ENCODE measurements at places on chromosomes 5 and 9.

DNA sequence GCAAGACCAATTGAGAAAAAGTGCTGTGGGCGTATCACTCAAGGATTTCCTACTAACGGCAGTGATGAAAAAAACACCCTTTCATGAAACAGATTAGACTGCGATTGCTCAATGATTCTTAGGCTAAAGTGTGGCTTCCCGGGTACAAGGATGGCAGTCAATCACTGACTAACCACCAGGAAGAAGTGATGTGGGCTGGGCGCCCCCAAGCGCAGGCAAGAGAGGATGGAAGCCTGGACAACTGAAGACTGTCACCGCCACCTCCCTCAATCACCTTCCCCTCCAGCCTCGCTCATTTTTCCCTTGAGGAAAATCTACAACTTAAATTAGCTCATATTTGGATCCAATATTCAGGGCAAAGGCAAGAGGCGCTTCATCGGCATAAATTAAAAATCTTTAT lies 707.2 kb downstream of the MTRR start:
- DNase-seq: no peak

DNA sequence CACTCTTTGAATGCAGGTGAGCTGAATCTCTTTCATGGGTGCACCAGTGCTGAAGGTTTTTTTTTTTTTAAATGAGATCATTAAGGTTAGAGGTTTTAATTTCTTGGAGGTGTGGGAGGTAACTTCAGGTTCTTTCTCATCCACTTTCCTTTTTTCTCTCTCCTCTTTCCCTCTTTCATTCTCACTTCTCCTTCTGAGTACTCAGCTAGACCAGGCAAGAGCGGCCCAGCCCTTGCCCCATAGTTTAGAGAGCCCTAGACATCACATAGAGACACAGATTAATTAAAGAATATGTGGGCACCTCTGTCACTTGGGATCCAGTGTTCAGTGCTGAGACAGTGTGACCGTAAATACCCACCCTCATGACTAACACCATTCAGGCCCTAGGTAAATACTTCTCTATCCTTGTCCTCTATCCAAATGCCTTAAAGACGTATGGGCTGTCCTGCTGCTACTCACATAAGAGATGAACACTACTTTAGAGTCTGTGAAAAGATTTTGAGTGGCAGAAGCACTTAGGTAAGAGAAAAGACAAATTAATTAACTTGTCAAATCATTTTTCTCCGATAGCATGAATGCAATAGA lies 174.1 kb downstream of the TLE4 start:
- no peak for DNase-seq

GRCh38 chr5:56817263-56818014 lies 2.1 kb downstream of the MAP3K1 start:
- no peak for DNase-seq

GRCh38 chr9:94528886-94529285 lies 26.0 kb upstream of the PCAT7 start:
- no peak for DNase-seq

DNA sequence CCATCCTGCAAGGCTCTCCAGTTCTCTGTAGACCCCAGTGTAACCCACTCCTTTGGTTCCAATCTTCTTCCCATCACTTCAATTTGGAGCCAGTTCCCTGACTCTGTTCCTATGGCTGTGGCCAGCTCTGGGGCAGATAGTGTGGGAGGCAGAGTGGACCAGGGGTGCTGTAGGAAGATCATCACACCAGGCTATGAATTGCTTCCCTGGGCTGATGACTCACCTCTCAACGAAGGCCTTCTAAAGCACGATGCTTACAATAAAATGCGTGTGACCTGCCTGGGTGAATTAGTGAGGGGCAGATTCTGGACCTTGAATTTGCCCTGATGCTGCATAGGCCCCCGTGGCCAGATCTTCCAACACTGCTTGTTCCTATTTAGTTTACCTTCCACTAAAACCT lies 289.7 kb downstream of the FBXL7 start:
- no peak for DNase-seq

DNA sequence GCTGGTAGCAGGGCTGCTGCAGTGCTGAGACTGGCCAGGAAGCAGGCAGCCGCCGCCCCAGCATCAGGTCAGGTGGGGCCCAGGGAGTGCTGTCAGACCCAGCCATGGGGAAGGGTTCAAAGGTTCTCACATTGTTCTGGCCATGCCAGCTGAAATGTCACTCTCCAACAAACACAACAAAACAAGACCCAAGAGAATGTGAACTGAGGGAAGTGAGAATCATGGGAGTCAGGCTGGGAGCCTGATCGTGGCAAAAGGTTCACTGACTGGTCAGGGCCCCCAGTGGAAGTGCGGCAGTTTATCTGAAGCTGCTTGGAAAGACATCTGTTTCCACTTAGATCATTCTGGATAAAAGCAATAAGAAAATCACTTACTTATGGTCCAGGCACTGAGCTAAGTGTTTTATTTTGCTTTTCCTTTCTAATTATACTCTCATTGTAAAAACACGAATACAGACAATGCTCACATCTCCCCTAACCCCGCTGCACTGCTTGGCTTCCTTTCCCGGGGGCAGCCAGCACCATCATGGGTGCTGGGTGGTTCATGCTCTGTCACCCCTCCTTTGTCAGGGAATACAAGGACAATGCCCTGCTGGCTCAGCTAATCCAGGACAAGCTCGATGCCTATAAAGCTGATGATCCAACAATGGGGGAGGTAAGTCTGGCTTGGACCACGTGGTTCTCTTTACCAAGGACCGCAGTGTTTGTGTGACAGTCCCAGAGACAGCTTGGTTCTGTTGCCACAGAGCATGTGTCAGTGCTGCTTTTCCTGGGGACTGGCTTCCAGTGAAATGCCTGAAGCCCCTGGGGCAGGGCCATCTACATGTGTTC lies 41.9 kb upstream of the CFAP157 start:
- no peak for DNase-seq

DNA sequence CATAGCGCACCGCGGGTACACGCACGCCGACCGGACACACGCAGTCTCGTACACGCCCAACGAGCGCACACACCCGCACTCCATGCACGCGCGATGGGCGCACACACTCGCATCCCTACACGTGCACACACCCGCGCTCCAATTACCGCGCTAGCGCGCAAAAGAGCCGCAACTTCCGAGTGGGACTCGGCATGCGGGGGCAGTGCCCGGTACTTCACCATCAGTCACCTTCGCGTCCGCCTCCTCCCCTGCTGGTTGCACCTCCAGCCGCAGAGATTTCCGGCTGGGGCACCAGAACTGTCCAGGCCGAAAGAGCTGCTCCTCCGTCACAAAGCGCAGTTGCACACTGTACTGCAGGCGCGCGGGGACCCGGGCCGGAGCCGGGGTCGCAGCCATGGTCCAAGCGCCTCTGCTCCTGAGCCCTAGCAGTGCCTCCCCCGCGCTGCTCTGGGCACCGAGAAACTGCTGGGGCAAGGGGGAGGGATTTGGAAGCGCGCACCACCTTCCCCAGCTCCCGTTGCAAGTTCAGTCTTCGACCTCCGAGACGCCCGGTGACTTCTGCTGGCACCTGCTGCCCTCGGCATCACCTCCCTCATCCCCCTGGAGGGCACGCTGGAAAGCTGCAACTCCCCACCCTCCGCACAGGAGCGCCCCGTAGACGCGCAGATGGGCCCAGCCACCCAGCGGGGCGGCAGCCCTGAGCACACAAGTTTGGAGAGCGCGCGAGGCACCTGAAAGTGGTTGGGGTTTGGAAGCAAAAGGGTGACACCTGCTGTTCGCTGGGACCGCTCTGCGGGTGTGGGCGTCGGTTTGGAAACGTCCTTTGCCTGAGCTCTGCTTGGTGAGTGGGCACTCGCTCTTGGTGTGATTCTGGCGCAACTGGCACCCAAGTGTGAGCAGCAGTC lies 337.4 kb upstream of the PUM3 start:
- DNase-seq: peak; percentile 42

- DNase-seq: no peak
These were observed 17.5 kb upstream of the CNTLN start for GRCh38 chr9:17117372-17117771.

GRCh38 chr5:95712347-95712958 lies 18.7 kb upstream of the RHOBTB3 start:
- DNase-seq: peak; percentile 53

- no peak for DNase-seq
These were observed 176.6 kb downstream of the GABBR2 start for GRCh38 chr9:98532147-98532546.

DNA sequence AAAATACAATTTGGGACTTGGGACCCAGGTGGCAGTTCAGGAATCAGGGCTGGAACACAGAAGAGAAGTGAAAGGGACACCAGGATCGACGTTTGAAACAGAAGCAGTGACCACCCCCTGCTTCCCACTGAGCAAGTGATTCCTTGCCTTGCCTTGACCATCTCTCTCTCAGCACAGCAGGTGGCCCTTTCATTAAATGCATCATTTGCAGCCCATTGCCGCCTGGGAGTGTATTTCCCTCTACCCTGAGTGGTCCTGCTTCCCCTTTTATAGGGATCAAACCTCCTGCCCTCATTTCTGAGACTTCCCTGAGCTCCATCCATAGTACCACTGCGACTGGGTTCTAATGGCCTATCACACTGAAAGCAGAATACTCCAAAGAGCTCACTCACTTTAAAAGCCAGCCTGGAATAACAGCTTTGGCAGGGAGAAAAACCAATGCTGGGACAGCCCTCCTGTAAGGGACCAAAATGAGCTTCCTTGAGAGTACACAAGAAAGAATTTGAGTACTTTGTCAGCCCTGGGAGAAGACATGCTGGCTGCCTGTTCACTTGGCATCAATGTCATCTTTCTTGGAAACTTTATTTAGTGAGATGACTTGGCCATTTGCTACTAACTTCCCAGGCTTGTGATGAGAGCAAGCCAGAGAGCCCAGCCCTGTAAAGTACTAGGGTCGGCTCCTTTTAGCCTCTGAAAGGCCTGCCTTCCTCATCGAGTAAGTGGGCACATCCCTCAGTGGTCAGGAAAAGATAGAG lies 149.7 kb downstream of the SLIT3 start:
- DNase-seq: no peak

DNA sequence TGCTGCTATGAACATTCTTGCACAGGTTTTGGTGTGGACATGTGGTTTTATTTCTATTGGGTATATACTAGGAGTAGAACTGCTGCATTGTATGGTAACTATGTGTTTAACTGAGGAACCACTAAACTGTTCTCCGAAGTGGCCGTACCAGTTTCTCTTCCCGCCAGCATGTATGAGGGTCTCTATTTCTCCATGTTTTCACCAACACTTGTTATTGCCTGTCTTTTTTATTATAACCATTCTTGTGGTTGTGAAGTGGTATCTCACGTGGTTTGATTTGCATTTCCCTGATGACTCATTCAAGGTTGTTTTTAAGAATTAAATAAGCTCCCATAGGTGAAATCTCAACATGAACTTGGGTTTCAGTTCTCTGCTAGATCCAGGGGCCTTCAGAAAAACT lies 19.4 kb downstream of the PDE8B start:
- no peak for DNase-seq

DNA sequence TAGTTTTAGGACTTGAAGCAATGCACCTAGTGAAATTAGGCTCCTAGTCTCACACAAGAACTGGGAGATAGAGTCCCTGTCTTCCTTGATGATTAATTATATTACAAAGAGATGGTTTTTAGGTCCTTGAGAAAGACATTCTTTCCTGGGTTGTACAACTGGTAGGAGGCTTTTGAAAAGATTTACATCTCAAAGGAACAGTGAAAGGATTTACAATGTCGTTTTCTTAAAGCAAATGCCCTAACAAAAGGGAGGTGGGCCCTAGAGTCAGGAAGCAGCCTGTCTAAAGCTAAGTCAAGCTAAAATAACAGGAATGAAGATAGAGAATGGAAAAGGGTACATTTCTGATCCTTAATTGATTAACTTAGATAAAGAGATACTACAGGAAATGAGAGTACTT lies 102.2 kb upstream of the IL7R start:
- DNase-seq: no peak

GRCh38 chr5:104062621-104063377 lies 500.2 kb upstream of the NUDT12 start:
- no peak for DNase-seq
